ENCODE measurements at places on chromosomes 6 and 20.

GRCh38 chr6:75157336-75157735, 48.5 kb downstream of the COL12A1 start:
- ATAC-seq = no peak

- ATAC-seq = peak; percentile 76
Observed at GRCh38 chr6:164569509-164569908, 739.9 kb downstream of the C6orf118 start.

- peak; percentile 91 for ATAC-seq
Observed at GRCh38 chr20:59525500-59526241, 78.7 kb upstream of the PHACTR3 start.

DNA sequence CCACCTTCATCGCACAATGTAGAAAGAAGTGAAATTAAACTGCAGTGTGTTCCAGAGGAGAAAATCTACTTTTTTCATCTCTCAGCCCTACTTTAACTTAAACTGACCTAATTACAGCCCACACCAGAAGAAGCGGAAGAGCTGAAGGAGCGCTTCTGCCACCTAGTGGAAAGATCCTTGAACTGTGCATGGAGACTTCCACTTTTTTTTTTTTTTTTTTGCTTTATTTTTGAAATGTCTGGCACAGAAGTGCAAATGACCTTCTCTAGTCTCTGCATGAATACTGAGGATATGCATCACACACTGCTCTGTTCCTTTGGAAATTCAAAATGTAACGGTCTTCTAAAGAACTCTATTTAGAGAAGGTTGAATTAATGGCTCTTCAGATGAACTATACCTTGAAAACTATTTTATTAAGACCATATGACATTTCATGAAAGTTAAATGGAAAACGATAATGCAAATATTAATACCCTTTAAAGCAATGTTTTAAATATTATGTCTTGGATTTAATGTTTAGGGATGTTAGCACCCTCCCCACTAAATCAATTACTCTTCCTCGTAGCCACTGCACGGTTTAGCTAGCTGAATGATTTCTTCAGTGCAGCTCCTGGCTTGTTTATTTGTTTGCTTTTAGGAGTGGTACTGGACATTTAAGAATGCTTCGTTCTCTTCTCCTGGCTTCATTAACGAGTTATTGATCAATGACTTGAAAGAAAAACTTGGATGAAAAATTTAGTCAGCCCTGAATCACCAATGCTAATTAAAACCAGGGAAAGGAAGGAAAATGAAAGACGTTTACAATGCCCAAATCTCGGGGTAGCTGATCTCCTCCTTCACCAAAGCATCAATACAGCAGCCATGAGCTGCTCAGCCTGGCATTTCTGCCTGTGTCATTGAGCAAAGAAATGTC, 569.6 kb upstream of the GJE1 start:
- peak; percentile 93 for ATAC-seq

- no peak for ATAC-seq
Observed at GRCh38 chr6:169899481-169900145, 148.2 kb downstream of the ERMARD start.

- ATAC-seq = no peak
Observed at GRCh38 chr6:63537201-63537958, 34.9 kb upstream of the LOC128125822 start.

GRCh38 chr6:33886673-33887144, 82.9 kb upstream of the MLN start:
- peak; percentile 86 for ATAC-seq

DNA sequence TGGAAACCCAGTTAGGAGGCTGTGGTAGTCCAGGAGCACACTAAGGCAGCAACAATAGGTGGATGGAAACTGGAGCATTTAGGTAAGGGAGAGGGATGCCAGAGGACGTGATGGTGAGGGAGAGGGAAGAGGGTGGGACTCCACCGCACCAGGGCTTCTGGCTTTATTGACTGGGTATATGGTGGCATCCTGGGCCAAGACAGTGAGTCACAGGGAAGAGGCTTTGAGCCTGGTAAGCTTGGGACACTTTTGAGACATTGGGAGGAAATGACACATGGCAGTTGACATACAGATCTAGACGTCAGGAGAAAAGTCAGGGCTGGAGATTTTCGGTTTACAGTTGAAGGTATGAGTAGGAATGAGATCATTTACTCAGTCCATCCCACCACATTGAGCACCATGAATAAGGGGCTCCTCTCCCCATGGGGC, 14.9 kb downstream of the NT5E start:
- no peak for ATAC-seq

DNA sequence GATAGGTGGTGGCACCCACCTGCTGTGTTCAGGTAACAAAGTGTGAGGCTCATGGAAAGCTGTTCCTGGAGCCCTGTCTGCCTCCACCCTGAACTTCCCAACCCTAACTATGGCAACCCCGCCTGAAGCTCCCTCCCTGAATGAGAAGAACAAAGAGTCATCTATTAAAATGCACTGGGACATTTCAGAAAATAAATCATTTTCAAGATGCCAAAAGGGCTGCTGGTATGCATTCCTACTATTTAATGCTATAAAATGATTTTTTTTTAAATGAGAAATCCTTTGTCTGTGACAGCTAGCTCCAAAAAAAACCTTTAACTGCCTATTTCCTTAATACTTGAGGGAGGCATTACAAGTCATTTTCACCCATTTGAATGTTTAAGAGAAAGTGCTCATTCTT, 84.3 kb upstream of the MRPS10 start:
- ATAC-seq = no peak

DNA sequence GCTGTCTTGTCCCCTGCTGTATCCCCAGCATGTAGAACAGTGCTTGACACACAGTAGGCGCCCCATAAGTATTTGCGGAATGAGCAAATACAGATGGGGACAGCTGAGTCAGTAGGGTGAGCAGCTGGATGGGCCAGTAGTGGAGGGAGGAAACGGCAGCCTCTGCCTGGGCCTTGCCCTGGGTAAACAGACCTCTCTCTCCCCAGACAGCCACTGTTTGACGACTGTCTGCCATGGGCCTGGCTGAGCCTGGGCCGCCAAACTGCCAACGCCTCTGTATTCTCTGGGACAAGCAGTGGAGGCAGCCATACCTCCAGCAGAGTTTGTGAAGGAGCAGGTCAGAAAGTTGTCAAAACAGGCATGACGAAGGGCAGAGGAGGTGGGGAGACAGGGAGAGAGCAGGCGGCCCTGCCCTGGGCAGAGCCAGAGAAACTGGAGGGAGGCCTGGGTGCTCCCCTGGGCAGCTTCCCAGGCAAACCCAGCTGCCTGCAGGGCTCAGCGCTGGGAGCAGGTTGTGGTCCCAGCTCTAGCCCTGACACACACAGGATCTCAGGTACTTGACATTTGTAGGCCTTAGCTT, 15.2 kb downstream of the HNF4A start:
- ATAC-seq = no peak

GRCh38 chr6:13827032-13827431, 12.7 kb upstream of the MCUR1 start:
- ATAC-seq = no peak

- ATAC-seq = no peak
Observed at GRCh38 chr20:54577637-54578036, 102.2 kb downstream of the DOK5 start.

DNA sequence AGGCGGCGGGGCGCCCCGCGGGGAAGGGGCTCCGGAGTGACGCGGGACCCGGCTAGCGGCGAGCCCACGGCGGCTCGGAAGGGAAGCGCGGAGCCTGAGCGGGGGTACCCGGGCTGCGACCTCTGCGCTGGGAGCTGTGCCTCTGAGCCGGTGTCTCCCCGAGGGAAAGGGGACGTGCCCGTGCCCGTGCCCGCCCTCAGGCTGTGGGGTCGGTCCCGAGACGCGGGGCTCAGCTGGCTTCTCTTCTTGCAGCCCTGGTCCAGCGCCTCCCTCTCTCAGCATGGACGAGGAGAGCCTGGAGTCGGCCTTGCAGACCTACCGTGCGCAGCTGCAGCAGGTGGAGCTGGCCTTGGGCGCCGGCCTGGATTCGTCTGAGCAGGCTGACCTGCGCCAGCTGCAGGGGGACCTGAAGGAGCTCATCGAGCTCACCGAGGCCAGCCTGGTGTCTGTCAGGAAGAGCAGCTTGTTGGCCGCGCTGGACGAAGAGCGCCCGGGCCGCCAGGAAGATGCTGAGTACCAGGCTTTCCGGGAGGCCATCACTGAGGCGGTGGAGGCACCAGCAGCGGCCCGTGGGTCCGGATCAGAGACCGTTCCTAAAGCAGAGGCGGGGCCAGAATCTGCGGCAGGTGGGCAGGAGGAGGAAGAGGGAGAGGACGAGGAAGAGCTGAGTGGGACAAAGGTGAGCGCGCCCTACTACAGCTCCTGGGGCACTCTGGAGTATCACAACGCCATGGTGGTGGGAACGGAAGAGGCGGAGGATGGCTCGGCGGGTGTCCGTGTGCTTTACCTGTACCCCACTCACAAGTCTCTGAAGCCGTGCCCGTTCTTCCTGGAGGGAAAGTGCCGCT, 686 bp downstream of the ZGPAT start:
- no peak for ATAC-seq

DNA sequence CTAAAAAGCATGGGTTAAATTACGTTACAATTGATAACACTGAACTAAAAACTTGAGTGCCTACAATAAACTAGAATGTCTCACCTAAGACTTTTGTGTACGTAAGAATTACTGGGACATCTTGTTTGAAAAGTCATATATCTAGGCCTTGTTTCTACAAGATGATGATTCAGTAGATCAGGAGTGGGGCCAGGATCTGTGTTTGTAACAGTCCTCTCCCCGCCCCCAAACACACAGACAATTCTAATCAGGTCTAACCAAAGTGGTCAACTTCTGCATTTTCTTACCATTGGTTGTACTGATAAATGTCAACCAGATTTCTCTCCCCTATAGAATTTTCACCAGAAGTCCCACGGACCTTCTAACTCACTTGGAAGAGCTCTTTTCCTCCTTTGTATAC, 56.9 kb downstream of the RAMACL start:
- ATAC-seq = no peak

GRCh38 chr6:132598473-132598872, 8.9 kb upstream of the TAAR5 start:
- no peak for ATAC-seq

- peak; percentile 54 for ATAC-seq
Observed at GRCh38 chr6:18532139-18532538, 145.0 kb downstream of the RNF144B start.

DNA sequence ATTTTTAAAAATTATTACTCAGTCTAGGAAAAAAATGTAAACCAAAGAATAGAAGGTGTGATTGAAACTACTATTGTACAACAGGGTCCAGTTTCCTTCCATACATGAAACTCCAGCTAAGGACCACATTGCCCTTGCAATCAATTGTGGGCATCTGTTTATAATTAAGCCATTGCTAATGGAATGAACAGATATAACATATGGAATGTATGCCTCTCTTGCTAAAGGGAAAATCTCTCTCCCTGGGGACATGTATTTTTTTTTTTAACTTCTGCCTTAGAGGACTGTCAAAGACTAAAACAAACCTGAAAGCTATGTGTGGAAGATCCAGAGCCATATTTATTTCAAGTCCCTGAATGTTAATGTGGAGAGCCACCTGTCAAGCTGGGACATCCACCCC, 336.8 kb upstream of the MANEA start:
- no peak for ATAC-seq

Data from motor neuron (in vitro differentiated cells).